A549 treated with CpdA at 1 μM for 4 hours (cell line): ENCODE measurements at places on chromosomes 2 and 18. TPM values are rescaled to one million over a fixed set of nuclear protein-coding genes. Genes with fewer than 3 reads are reported as not detected.

RFX8 gene
- total RNA-seq = not detected in 5 replicates

AGXT gene
- total RNA-seq = 0.05 TPM in 1 of 5 replicates, not detected in the others

MRPS5 gene
- 74.1 to 79.1 TPM (median 77.7 TPM) in 5 replicates for total RNA-seq

FOXD4L1 gene
- 0.30 to 0.69 TPM (median 0.45 TPM) in 5 replicates for total RNA-seq

ZNF385B gene
- total RNA-seq = 0.03 TPM in 1 of 5 replicates, not detected in the others

ADAM23 gene
- total RNA-seq = 8.0 to 10.7 TPM (median 10.3 TPM) in 5 replicates

LYPD6B gene
- total RNA-seq = not detected in 5 replicates

NEU2 gene
- not detected in 5 replicates for total RNA-seq

CD8B2 gene
- total RNA-seq = not detected in 5 replicates

FRZB gene
- total RNA-seq = 0.03 TPM in 1 of 5 replicates, not detected in the others

LYPD6 gene
- 0.05 to 0.16 TPM (median 0.07 TPM) in 3 of 5 replicates, not detected in the others for total RNA-seq

GCKR gene
- total RNA-seq = 0.15 to 0.91 TPM (median 0.33 TPM) in 5 replicates

FSHR gene
- not detected in 5 replicates for total RNA-seq

BZW1 gene
- 345 to 728 TPM (median 398 TPM) in 5 replicates for total RNA-seq

ELOA2 gene
- total RNA-seq = not detected in 5 replicates

ATP6V1B1 gene
- total RNA-seq = 1.5 to 2.5 TPM (median 2.4 TPM) in 4 of 5 replicates, not detected in the other

HOXD3 gene
- total RNA-seq = 0.15 to 0.35 TPM (median 0.27 TPM) in 4 of 5 replicates, not detected in the other

SERPINB2 gene
- 0.06 to 0.08 TPM (median 0.07 TPM) in 3 of 5 replicates, not detected in the others for total RNA-seq

CNGA3 gene
- not detected in 5 replicates for total RNA-seq

CAD gene
- 54.8 to 73.0 TPM (median 66.8 TPM) in 5 replicates for total RNA-seq

SEH1L gene
- total RNA-seq = 26.1 to 29.2 TPM (median 27.4 TPM) in 5 replicates

CDKL4 gene
- total RNA-seq = not detected in 5 replicates
